Stimulated activated naive CD8-positive, alpha-beta T cell treated with anti-CD3 and anti-CD28 coated beads, Interleukin-15, amount 100 ng/mL, for 72 hours (primary cell): ENCODE measurements at places on chromosomes 5 and 9.
A peak's percentile ranks its signal among the peaks of the same experiment; 100 is the strongest.

- no peak for DNase-seq
These were observed 36.2 kb downstream of the OTULIN start for GRCh38 chr5:14700478-14701436.

DNA sequence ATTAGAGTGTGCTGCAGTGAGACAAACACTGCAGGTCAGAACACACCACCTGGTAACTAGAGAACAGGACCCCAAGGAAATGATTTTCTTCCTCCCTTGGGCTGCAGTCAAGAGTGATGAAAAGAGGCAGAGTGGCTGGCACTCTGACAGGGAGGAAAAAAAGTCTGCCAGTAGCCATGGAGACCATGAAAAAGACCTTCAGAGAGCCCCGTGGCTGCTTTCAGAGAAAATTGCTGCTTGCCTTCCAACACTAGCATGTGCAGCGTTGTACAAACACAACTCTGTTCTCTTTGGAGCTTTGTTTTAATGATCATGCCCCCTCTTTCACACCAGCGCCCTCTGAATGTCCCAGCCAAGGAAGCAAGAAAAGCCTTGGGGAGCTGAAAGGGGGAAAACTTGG is 68.8 kb downstream of the ANKRD55 start:
- no peak for DNase-seq

DNA sequence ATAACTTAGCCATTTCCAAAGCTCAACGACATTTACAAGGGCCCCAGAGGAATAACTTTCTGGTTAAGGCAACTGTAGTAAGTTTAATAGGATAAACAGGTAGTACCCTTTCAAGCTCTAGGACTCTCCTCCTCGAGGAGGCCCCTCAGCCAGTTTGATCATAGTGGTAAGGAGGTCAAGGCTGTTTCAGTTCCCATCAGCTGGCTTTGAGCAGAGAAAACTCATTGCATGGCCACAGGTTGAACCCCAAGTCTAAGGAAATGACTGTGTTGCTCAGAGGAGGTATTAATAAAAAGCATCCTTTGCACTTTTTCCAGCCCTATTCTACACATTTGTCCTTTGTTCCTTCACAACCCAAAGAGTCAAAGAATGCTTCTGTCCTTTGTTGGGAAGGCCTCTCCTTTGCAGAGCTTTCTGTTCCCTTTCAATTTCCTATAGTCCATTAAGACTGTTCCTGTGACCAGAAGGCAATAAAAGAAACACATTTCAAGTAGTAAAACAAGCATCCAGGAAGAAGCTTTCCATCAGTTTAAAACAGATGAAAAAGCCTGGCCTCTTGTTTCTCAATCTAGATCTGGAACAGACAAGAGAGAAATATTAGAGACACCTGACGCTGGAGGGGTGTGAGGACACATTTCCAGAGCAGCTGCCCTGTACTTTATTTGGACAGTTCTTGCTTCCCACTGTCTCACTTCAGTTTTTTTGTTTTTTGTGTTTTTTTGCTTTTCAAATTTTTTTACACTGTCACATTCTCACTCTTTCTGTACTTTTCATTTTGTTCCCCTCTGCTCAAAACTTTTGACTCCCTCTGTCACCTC is 54.1 kb downstream of the PRRC1 start:
- no peak for DNase-seq

DNA sequence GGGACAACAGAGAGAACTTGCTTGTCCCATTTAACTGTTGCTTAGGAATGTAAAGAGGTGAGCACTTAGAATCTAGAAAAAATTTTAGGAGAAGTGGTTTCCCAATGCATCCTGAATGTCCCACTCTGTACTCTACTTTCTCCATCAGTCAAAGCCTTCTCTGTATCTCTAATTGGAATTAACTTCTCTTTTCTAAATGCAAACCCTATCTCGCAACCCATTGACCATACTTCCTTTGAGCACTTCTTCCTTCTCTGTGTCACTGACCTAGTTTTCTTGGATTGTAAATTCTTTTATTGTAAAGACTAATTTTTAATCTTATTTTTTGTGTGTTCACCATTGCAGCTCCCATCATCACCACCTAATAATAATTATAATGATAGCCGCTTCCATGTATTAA is 33.3 kb downstream of the ADRB2 start:
- DNase-seq: no peak

GRCh38 chr9:97740848-97741821 is 44.0 kb upstream of the XPA start:
- peak; percentile 38 for DNase-seq

GRCh38 chr5:135225856-135226560 is 173.0 kb downstream of the MACROH2A1 start:
- no peak for DNase-seq

DNA sequence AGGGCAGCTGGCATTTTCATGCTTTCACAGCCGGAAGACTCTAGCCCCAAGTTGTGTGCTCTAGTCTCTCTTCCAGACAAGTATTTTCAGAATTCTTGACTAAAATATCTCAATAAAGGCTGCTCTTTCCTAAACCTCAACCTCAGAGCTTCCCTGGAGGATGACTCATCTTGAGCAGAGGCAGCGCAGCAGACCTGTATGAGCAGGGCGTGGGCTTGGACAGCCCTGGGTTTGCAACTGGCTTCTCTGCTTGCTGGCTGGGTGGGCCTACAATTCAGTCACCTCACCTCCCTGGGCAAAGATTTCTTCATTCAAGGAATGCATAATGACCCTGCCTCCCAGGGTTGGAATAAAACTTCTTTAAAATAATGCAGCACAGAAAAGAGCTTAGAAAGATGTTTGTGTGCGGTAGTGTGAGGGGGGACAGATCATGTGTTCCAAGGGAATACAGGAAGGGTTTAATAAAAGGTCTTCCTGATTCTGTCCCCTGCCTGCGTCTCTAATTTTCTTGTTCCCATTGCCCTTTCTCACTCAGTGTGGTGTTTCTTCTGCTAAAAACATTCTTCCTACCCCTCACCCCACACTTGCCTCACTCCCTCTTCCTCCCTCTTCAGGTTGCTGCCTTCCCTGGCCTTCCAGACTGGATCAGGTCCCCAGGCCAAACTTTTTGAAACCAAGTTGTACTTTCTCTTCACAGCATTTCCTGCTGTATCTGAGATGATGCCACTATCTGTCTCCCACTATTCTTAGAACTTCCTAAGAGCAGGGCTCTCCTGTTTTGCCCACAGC is 39.4 kb upstream of the MAP1B start:
- no peak for DNase-seq

DNA sequence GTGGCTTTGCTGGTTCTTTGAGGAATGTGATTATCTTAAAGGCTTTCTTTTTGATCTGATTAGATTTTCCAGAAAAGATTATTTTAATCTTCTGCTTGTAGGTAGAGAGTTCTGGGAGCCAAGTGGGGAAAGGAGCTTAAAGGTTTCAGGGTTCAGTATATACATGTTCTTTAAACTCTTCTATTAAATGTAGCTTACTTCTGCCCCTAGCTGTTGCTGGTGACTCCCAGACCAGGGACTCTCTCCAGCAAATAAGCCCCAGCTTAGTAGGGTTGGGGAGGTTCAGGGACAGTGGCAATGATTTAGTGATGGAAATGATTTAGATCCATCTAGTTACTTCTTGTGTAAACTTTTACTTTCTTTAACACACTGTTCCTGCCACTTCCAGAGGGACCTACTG is 72.2 kb downstream of the SLC12A2 start:
- DNase-seq: no peak

- no peak for DNase-seq
These were observed 3.9 kb downstream of the NR2F1 start for GRCh38 chr5:93586736-93587596.

DNA sequence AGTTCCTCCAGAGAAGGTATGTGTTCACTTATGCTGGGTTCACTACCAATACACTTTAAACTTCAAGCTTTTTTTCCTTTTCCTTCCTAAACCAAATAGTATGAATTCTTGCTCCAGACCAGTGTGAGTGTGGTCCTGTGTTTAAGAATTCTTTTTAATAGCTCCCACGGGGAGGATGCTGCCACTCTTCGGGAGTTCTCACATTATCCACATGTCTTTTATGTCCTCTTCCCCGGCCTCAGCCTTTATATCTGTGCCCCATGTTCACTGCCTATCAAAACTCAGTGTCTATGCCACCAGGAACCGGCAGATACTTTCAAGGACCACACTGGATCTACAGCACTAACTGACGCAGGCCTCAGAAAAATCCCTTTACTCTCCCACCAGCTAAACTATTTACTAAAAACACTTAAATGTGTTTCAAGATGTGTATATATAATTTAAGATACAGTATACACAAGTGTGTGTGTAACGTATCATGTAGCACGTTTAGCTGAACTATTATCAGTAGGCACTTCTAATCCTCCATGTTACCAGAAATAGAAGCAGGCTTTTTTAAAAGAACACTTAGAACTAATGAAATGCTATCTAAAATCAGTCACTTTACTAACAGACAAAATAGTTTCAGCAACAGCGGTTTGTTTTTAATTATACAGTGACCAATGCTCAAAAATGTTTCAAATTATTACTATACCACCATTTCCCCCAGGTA is 88.0 kb downstream of the PLPP1 start:
- no peak for DNase-seq

DNA sequence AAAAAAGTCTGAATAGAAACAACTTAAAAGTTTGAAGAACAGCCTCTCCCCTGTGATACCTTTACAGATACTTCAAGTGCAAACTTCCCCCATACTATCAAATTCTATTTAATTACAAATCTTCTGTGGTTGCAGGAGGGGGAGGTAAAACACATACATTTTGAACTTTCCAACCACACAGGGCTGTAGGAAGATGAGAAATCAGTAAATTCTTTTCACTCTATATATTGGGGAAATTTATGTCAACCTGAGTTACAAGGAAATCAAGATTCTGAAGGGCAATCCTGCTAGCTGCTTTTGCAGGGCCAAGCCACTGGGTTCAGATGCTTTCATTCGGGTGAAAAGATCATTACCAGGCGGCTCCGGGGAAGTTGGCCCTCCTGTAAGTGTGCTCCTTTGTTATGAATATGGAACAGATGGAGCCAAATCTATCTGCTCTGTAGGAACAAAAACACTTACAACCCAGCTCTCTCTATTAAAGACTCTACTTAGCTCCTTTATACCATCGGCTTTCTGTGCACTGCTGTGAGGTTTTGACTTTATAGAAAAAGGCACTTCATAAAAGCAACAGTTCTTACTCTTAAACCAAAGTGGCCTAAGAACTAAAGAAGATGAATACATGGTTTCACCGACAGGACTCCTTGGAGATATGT is 269.1 kb downstream of the EFNA5 start:
- DNase-seq: no peak

DNA sequence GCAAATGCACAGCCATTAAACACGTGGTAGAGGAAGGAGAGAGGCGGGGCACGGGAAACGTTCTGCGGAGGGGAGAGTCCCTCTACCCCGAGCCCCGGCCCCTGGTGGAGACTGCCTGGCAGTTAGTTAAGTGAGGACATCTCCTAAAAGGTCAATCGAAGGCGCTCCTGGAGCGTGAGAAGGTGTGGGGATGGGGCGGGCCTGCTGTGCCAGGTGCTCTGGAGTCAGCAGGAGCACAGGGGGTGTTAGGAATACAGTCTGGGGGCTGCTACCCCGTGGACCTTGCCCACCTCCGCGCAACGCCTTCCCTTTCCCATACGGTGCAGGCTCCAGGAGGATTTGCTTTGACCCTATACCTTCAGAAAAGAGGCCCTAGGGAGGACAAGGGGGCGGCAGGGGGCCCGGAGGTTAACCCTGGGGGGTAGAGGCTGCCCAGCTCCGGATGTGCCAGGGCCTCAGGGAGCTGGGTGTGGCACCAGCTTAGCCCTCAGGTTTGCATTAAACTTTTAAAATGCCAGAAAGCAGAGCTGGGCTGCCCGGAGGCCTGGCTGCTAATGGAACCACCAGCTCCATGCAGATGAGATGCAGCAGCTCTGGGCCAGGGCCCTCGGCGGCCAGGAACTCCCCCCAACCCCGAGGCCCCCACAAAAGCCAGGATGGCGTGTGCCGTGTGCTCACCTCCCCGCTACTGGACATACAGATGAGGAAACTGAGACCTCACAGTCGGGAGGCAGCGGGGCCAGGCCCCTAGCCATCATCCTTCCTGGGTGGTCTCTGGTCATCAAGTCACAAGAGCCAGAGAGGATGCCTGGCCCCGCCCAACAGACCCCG is 39.2 kb downstream of the NACC2 start:
- DNase-seq: no peak

DNA sequence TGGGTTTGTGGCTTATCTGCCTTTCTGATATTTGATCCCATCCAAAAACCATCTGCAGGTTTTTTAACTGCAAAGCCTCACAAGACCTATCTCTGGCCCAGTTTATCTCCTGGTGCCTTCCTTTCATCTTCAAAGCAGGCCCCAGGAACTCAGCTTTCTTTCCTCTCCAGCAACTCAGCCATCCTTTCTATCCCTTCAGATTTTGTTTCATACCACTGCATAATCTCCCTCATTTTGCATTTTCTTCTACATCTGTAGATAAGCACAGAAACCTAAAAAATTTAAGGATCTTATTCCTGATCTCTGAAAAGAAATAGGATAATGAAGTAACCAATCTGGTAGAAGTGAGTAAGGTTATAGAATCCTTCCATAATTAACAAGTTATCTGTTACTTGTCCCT is 19.5 kb upstream of the ERCC6L2 start:
- DNase-seq: no peak

DNA sequence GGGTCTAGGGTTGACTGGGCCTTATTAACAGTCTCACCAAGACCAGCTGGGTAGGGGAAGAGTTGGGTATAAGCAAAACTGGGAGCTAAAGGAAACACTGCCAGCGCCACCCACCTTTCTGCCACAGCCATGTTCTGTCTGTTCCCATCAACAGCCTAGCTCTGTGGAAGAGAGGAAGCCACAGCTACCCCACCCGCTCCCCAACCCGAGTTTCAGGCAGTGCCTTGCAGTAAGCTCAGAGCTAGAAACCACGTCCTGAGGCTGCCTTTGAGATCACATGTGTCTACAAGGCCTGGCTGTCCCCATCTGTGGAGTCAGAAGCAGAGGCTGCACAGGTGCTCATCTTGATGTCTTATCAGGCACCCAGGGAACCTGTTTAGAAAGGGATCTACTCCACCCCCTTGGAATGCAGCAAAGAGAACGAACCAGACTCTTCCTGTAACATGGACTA is 15.3 kb downstream of the HNRNPH1 start:
- DNase-seq: peak; percentile 55

DNA sequence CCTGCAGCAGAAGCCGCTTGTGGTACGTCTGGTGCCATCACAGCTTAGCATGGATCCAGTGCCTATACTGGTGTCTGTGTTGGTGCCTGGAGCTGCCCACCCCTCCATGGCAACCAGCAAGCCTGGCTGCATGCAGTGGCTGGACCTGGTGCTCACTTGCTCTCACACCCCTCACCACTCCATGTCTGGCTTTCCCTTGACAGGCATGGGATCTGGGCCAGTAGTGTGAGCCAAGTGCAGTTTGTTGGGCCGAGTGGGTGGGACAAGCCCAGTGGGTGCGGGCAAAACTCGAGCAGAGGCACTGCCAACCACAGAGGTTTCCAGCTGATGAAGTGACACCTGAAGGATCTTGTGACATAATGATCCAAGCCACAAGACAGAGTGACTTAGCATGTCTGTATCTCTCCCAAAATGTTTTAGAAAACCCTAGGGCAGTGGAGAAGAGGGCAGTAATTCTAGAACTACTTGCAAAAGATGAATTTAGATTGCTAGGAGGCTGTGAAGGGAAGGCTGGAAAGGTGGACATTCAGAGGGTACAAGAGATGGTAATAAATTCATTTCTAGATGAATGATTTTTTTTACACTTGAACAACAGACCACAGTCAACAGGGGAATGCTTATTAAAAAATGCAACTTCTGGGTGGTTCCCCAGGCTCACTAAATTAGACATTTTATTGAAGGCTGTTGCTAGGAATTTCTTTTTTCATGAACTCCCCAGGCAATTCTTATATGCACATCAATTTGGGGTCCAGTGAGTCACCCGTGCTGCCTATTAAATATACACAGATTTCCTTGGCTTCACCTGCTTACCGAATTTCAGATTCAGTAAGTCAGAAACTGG is 660.3 kb downstream of the TLR4 start:
- DNase-seq: no peak
